ENCODE measurements at places on chromosomes 5 and 9.

GRCh38 chr5:173703466-173703865, 87.0 kb upstream of the BOD1 start:
- no peak for DNase-seq

DNA sequence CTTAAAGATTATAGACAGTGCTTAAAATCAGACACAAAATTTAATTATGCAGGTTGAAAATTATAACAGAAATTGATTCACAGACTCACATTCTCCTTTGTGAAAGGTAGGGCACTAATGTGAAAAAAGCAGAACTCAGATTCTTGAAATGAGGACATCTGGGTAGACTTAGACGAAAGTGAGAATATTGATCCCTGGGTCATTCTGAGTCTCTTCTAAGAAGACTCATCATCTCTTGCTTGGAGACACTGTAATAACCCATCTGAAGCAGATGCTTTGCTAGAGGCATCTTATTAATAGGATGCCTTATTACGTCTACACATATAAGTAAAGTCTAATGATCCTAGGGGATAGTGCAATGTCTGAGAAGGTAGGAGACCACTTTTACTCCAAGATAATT, 274.4 kb downstream of the HINT1 start:
- DNase-seq: no peak

- DNase-seq: no peak
These were observed 18.0 kb downstream of the IGIP start for GRCh38 chr5:140143521-140144258.

DNA sequence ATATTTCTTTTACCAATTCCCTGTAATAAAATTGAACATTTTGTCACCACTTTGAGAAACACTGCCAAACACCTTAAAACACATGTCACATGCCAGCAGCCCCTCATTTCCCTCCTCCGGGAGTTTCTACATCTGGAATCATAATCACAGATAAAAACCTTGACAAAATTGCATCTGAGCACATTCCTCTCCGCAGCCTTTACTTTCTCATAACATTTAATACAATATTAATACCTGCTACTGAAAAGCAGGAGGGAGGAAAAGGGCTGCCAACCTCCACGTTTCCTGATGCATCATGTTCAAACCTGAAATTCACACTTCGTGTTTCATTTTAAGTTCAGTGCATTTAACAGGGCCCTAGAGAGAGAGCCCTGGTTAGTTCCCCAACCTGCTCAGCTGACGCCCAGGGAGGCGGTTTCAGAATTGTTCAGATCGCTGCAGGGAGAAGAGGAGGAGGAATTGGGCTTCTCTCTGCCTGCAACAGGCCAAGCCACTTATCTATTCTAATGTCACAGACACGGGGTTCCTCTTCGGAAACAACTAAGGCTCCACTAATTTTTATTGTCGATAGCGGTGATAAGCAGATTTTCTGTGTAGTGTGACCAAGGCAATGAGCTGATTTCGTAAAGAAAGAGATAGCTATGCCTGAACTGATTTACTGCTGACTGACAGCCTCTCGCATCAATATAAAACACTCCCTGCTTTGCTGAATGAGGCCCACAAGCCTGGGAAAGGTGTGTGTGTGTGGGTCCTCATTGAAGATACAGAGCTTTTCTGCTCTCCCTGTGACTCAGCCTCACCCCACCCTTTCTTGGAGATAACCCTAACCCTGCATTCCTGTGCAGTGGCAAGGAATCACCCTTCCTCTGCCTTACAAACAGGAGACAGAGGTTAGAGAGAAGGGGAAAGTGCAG, 4.9 kb upstream of the LHX2 start:
- no peak for DNase-seq

GRCh38 chr5:178941361-178941760, 363 bp downstream of the ZNF454 start:
- no peak for DNase-seq

- no peak for DNase-seq
These were observed 37.4 kb downstream of the PTCH1 start for GRCh38 chr9:95479330-95479729.

GRCh38 chr9:785997-786396, 55.5 kb upstream of the DMRT1 start:
- DNase-seq: no peak

GRCh38 chr5:75663579-75664284, 52.5 kb downstream of the ANKDD1B start:
- DNase-seq: no peak

DNA sequence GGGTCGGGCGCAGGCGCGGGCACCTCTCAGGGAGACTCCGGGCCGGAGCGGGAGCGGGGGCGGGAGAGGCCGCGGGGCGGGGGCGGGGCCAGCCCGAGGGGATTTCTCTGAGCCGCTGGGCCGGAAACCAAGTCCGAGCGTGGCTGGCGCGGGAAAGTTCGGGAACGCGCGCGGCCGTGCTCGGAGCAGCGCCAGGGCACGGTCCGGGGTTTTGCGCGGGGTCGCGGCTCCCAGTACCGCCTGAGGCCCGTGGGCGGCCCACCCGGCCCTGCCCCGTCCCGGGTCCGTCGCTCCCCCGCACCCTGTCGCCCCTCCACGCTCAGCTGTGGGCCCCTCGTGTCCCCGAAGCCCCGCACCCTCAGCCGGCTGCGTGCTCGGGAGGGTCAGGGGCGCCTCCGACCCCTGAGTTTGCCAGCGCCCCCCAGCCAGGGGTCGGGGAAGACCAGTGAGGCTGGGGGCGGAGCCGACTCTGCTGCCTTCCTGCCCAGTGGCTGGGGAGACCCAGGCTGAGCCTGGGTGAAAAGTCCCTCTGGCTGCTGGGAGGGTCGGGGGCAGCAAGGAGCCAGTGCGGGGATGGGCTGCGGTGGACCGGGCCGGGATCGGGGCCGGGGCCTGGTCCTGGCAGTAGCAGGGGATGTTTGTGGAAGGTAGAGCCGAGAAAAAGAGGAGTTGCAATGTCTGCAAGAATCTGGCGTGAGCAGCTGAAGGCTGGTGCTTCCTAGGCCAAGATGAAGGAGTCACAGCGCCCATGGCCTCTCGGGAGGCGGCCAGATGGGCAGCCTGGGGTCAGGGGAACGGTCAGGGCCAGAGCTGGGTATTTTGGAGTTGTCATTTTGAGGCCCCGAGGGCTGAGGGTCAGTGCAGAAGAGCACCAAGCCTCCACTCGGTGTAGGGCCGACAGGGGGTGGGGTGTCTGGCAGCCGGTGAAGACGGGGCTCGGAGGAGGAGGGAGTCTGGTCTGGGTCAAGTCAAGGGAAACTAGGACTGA, 588 bp downstream of the TRAF2 start:
- DNase-seq: peak; percentile 94

GRCh38 chr5:170216257-170216864, 16.4 kb upstream of the C5orf58 start:
- DNase-seq: peak; percentile 8

DNA sequence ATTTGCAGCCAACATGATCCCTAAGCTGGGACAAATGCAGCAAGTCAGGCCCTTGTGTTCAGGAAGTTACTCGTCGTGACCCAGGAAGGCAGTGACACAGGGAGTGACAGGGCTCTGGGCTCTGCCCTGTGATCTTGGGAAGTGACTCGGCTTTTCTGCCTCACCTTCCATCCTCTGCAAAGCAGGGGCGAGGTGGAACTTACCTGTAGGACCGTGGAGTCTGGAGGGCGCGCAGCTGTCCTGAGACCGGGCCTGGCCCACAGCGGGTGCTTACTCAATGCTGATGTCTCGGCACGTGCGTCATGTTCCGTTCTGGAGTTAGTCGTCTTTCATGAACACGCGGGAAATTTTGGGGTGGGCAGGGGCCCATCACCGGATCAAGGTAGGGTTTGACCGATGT, 22.8 kb upstream of the LPCAT1 start:
- no peak for DNase-seq

DNA sequence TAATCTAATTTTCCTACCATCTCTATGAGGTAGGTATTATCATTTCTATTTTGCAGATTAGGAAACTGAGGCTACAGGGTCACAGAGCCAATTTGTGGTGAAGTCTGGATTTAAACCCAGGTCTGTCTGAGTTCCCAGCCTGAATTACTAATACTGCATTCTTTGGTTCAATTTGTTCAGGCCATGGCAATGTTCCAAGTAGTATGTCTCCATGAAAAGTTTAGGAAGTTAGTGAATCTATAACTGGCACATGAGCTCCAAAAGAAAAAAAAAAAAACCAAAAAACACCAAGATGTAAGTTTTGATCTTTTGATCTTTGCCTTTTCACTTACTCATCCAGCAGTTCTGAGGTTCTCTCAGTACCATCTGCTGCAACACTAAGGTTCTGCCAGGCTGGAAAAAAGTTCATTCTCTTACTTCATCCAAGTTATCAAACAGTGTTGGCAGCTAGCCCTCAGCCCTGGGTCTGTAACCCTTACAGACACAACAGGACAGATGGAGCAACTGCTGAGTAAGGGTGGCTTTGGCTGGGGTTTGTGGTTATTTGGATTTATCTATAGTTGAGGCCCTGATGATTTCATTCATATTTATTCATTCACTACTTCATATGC, 4.4 kb upstream of the TMEM268 start:
- DNase-seq: peak; percentile 6

DNA sequence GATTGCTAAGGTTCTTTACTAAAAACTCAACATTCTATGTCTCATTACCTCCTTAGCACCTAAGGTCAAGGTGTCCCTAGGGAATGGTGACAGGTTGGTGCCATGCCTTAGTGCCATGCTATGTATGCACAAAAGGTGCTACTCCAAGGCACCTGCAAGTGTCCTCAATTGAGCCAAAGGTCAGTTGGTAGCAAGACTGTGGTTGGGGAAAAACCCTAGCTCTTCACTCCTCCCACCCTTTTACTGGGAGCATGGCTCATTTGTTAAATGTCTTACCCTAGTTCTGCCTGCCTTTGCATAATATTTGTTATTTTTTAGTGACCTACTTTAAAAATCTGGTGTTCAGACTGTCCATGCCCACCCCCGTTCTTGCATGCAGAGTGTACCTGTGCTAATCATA, 17.0 kb downstream of the ACO1 start:
- DNase-seq: no peak

DNA sequence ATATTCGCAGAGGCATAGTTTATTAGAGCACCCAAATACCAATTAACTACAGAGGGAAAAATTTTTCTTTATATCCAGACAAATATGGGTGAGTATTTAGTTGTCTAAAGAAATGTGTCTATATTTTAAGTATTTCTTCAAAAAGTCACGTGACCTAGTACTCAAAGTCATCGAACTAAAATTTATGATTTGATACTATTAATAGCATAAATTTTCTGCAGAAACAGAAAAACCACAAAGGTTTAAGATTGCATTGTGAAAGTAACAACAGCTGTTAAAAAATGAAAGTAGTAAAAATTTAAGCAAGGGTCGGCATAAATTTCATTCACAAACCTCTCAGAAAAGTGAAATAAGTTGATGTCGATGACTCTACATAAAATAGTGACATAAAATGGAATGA, 323.9 kb upstream of the RORB start:
- no peak for DNase-seq

GRCh38 chr5:56710826-56711590, 104.3 kb upstream of the MAP3K1 start:
- no peak for DNase-seq

GRCh38 chr5:134511796-134512660, 13.4 kb upstream of the JADE2 start:
- DNase-seq: no peak

DNA sequence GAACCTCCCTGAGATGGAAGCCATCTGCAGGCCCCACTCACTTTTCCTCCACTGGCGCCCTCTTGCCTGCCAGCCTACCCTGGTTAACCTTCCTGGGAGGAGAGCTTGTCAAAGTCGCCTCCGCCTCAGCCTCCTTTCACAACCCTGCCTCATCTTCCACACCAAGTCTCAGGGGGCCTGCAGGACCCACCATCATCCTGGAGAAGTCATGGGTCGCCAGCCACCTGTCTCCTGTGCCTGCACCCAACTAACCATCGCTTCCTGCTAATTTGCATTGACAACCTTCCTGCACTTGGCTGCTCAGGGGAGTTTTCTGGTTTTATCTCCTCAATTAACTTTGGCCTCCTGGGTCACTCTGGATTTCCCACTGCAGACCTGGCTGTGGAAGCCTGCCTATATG, 52.8 kb upstream of the GRHPR start:
- DNase-seq: no peak

DNA sequence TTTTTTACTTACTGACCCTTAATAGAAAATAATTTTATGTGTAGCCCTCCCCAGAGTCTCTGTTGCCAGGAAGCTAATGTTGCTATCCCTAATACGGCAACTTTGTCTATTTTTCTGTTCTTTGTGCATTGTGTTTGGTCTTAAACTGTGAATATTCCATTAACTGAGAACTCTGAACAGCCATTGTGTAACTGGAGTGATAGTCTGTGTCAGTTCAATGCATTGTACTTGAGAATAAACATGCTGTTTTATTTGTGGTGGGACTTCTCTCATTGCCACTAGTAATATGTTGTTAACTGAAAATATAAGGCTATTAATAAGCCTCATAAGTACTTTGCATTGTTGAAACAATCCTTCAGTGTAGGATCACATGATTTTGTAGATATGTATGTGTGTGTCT, 278.3 kb upstream of the DMRT1 start:
- no peak for DNase-seq

DNA sequence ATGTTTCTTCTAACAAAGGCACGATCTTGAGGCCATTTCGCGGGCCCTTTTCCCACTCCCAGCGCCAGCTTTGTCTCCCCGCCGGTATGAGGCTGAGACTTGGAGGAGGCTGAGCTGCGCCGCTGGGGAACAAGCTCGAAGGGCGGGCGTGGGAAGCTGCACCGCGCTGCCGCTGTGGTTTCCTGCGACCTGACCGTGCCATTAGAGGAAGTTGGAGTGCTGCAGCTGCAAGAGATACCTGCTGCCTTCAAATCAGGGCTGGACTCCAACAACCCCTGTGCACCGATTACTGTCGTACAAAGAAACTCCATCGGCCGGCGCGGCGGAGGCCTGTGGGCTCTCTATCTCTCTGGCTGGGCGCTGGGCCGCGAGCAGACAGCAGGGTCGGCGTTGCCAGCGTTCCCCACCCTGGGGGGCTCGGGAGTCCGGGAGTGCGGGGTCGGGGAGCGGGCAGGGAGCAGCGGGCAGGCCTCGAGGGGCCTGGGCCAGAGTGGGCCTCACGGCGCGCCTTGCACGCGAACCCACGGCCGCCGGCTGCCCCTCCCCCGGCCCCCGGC, 1.3 kb upstream of the ERBIN start:
- peak; percentile 81 for DNase-seq

DNA sequence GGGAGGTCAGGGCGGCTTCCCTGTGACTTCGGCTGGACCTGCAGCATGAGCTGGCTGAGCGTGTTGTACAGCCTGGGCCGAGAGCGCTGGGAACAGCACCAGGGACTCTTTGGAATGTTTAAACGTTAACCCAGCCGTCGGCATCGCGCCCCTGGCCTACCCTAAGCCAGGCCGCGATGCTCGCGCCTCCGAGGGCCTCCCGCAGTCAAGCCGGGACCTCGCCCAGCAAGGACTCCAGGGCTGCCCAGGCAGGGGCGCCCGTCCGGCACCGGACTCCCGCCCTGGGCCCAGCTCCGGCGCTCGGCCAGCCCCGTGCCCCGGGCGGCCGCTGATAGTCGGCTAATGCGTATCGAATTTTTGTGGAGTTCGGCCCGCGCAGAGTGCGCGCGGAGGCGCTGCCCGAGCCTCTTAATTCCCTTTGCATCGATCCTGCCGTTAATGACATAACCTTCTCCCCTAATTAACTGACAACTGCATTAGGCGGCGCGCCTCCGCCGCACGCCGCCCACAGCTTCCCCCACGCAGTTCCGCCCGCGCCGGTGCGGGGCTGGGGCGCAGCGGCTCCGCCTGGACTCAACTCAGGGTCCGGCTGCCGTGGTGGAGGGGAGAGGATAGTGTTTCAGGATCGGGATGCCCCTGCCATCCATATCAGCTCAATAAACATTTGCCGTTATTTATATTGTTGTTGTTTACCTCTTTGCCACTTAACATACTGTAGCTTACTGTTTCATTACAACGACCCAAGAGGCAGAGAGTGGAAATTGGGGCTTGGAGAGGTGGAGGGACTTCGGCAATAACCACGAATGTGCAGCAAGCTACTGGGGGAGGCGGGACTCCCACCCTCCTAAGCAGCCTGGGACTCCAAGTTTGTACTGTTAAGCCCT, 28.8 kb upstream of the CDC23 start:
- DNase-seq: no peak
